HAP-1 (cell line): ENCODE measurements at places on chromosomes 12 and 14.

GRCh38 chr14:23641915-23642588, 5.9 kb downstream of the DHRS2 start:
- no peak for DNase-seq

DNA sequence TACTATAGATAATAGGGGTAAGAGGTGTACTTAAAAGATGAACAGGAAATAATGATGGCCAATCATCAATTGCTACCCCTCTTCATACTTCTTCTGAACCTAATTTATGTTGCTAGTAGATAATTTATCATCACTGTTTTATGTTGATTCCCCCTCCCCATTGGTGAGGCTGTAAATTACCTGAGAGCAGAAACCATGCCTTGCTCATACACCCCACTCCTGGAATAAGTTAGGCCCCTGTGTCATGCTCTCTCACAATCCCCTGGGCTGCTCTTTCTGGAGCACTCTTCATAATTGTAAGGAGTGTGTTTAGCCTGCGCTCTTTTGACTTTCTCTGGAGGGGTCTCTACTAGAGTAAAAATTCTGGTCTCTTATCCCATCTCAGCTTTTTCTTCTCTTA, 180.7 kb downstream of the PAH start:
- no peak for DNase-seq

DNA sequence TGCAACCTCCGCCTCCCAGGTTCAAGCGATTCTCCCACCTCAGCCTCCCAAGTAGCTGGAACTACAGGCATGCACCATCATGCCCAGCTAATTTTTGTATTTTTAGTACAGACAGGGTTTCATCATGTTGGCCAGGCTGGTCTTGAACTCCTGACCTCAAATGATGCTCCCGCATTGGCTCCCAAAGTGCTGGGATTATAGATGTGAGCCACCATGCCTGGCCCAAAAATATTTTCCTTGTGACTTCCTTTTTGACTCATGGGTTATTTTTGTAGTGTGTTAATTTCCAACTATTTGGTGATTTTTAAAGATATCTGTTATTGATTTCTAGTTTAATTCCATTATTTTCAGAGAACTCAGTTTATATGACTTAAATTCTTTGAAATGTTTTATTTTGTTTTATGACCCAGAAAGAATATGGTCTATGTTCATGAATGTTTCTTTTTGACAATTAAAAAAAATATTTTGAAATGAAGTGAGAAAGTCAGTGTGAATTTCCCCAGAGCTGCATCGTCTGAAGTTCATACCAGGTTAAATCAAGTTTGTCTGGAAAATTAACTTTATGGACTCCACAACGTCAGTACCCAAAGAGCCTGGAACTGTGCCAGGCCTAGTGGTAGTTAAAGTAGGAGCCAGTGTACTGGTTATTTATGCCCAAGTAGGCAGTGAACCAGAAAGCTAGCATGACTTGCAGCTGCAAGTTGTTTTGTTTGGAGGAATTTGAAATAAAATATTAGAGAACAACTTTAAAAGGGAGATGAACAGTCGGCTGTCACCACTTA, 2.8 kb upstream of the CDKL1 start:
- no peak for DNase-seq

DNA sequence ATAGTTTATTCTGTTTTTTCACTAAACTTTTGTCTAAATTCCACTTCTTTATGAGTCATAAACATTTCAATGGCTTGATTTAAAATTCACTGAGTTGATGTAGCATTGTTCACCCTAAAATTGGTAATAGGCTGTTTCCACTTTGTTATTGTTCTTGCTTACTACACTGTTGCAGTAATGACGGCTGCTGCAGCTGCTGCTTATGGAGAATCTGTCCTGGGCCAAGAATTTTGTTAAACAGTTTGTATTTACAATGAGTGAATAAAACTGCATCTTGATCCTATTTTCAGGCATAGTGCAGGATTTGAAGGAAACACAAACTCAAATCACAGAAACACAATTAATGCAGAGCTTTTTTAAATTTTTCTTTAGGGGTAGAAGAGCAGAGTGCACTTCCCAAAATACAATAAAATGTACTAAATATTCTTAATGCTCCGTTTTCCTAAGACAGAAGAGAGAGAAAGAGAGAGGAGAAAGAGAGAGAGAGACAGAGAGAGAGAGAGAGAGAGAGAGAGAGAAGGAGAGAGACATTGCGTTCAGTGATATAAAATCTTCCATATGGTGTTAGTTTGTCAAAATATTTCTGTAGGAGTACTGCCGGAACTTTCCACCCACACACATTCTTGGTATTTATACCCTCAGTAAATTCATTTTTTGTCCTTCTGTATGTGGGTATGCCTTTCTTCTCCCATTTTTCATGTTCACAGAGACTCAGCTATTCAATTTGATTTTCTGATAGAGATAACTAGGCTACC, 266.4 kb downstream of the LRFN5 start:
- DNase-seq: no peak

GRCh38 chr14:106556665-106557289, 1030.4 kb downstream of the TMEM121 start:
- no peak for DNase-seq

GRCh38 chr12:26471560-26471959, 276.2 kb downstream of the SSPN start:
- no peak for DNase-seq

- no peak for DNase-seq
Measured at GRCh38 chr12:67107751-67108269, 161.3 kb upstream of the CAND1 start.

DNA sequence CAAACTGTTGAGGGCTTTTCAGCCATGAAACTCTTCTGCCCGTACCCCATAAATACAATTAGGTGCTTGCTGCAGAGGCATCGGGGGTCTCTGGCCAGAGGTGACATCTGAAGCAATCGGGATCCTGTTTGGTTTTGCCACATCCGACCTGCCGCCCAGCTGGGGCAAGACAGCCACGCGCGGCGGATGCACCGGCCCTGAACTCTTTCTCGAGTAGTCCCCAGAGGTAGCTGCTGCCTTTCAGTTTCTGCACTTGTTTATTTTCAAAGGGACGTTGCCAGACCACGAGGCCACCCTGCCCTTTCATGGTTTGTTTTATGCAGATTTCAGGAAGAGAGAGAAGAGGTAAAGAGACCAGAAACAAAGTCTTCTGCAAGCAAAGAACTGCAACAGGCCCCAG, 10.6 kb upstream of the MLXIP start:
- DNase-seq: no peak

DNA sequence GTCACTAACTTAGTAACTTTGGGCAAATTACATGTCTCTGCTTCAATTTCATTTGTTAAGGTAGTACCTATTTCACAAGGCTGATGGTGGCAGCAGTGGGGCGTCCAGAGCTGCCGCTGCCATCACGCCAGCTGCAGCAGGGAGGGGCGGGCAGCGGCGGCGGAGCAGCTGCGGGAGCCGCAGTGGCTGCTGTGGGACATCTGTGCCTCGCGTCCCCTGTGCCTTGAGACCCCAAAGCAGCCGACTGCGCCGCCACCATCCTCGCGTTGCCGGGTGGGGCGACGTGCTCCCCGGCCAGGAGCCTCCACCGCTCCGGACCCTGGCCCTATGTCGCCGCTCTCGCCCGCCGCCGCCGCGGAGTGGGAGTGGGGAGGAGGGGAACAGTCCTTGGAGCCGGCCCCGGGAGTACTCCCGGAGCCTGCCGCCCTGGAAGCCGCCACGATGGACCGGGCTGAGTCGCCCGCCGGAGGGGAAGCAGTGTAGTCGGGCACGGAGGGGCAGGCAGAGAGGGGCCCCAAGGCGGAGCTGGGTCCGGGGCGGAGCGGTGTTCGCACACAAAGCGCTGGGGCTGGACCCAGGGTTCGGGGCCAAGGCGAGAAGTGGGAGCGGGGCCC, 51.4 kb downstream of the A2M start:
- peak; percentile 71 for DNase-seq

GRCh38 chr12:46439793-46440511, 67.4 kb upstream of the SLC38A2 start:
- no peak for DNase-seq

DNA sequence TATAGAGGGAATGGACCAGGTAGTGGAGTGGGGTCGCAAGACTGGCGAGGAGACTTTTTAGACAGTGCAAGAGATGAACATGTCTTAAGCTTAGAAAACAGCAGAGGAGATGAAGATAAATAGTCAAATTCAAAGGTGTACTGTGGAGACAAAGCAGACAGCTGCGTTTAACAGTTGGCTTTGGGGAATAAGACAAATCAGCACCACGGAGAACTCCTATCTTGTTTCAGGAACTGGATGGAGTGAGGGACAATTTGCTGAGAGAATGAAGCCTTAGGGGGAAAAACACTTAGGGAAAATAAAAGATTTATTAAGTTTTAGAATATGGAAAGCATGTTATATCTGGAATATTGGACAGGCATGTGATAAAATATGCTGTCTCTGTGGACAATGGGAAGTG, 458.8 kb downstream of the GLT1D1 start:
- no peak for DNase-seq

- DNase-seq: no peak
Measured at GRCh38 chr14:81122326-81122725, 98.4 kb downstream of the GTF2A1 start.

DNA sequence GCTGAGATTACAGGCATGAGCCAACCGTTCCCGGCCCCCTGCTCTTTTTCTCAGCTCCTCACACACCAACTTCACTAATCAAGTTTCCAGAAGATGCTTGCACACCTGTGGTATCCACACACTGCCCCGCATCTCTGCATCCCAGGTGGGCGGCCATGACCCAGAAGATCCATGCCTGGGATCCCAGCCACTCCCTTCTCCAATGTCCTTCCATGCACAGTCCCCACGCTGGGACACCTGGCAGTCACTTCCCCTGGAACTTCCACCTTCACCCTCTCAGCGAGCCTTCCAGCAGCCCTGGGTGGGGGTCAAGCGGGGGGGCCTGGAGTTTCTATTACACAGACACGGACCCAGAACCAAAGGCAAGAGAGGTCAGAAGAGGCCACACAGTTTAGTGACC, 107.8 kb downstream of the CALM1 start:
- no peak for DNase-seq

GRCh38 chr12:43282106-43282505, 269.9 kb downstream of the ADAMTS20 start:
- peak; percentile 67 for DNase-seq
